Neural crest cell (in vitro differentiated cells): ENCODE measurements at places on chromosomes 6 and 20.

DNA sequence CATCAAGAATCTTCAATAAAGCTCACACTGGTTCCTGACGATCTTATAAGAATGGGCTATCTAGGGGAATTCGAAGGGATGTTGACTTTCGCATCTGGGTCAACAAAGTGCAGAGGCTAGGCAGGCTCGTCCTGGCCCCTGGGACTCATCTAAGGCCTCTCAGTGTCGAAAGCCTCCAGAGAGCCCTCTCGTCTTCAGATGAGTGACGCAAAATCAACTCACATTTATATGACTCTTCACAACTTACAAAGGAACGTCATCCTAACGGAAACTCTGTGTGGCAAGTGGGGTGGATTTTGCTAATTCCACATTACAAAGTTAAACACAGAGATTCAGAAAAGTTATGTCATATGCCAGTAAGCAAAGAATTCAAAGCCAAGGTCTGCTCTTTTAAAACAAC is 270.5 kb upstream of the EXOC2 start:
- H3K27ac ChIP-seq = no peak overlapping the region
- H3K4me1 ChIP-seq = no peaks in the 10 kb centered on the region
- no peak for DNase-seq
- H3K27me3 ChIP-seq = peaks cover 22% of the 10 kb centered on the region

DNA sequence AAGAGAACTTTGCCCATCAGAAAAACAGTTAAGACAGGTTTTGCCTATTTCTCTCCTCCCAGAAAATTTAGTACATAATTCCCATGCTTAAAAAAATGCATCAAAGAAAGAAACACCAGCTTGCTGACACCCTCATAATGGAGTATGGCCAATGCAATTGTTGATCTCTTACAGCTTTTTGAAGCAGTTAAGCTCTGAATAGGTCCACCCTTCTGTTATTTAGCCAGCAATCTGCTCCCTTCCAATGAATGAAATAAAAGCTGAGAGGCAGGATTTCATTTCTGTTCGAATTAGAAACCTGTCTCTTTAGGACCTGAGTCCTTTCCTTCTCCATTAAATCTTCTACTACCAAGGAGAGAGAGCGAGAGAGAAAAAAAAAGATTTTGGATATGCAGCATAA is 288.7 kb downstream of the RNF144B start:
- peaks cover 11% of the 10 kb centered on the region for H3K36me3 ChIP-seq
- no peak for DNase-seq
- H3K27ac ChIP-seq = no peak overlapping the region
- H3K4me1 ChIP-seq = peaks cover 52% of the 10 kb centered on the region
- H3K4me3 ChIP-seq = no peak overlapping the region

DNA sequence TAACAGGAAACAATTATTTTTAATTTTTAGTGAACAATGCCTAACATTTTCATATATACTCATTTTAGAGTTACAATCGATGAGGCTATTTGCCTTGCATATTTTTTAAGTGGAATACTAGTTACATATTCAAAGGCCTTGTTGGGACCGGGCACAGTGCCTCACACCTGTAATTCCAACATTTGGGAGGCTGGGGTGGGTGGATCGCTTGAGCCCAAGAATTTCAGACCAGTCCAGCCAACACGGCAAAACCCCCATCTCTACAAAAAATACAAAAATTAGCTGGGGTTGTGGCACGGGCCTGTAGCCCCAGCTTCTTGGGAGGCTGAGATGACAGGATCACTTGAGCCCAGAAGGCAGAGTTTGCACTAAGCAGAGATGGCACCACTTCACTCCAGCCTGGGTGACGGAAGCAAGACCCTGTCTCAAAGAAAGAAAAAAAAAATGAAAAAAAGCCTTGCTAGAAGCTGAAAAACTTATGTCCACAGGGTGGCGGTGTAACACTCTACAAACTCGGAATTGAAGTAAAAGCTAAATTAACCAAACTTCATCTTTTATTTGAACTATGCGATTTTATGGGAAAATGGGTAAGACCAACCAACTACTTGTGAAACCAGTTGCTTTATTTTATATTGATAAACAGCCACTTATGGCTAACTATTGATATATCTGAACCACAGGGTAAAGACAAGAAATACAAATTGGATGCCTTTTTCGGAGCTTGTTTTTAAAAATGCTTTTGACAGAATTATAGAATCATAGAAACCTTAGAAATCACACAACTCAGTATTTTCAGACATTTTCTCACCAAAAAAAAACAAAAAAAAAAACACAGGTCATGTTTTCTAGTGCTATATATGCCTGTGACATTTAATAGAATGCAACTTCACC is 24.1 kb upstream of the ROS1 start:
- DNase-seq = peak; percentile 61
- H3K4me3 ChIP-seq = no peak overlapping the region
- H3K4me1 ChIP-seq = peaks cover 10% of the 10 kb centered on the region

DNA sequence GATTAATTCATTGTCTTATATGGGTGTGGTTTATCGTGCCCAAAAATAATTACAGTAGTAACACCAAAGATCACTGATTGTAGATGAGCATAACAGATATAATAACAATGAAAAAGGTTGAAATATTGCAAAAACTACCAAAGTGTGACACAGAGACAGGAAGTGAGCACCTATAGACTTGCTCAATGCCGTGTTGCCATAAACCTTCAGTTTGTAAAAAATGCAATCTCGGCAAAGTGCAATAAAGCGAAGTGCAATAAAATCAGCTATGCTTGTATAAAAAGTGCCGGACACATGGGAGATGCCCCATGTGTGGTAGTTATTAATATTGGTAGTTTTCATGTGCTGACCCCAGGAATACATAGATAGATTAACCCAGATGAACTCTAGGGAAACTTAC is 192.6 kb downstream of the NRN1 start:
- H3K27me3 ChIP-seq = no peaks in the 10 kb centered on the region
- H3K4me3 ChIP-seq = no peak overlapping the region
- H3K4me1 ChIP-seq = no peaks in the 10 kb centered on the region
- H3K36me3 ChIP-seq = no peaks in the 10 kb centered on the region
- H3K27ac ChIP-seq = no peak overlapping the region

DNA sequence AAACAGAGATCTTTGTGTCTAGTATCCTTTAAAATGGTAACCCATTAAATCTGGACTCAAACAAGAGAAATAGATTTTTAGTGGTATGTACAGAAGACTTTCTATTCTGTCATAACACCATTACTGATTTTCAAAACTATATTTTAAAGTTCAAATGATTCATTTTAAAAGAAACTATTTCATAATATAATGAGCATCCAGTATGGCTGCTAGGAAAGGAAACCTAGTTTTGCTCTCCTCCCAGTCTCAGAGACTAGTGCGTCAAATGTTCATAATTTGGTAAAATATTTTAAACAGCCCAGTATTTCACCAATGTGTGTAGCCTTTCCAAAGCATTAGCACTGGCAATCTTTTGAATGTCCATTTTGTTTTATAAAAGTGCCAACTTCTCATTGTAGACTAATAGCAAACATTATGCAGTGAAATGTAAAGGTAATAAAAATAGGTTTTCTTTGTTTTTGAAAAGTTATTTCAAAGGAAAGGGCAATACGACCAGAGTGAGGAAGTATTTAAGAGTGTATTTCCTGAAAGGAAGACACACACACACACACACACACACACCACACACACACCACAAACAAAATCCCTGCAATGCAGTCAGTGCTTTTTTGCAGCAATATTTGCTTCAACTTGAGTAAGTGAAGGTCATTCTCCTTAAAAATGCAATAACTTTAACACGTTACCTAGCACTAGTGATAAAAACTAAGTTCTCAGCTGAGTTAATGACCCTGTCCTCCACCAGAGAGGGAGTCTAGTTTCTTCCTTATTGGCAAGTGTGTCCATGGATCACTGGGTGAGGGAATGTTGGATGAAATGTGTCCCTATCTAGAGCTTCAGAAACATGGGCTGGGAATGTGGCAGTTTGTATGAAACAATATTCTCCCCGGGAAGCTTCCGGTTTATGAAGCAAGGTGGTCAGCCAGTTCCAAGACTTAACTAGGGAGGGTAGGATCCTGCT is 4.6 kb downstream of the PPP1R3G start:
- no peak for DNase-seq
- H3K4me1 ChIP-seq = peaks cover 4% of the 10 kb centered on the region
- H3K36me3 ChIP-seq = no peaks in the 10 kb centered on the region
- H3K27ac ChIP-seq = no peak overlapping the region

DNA sequence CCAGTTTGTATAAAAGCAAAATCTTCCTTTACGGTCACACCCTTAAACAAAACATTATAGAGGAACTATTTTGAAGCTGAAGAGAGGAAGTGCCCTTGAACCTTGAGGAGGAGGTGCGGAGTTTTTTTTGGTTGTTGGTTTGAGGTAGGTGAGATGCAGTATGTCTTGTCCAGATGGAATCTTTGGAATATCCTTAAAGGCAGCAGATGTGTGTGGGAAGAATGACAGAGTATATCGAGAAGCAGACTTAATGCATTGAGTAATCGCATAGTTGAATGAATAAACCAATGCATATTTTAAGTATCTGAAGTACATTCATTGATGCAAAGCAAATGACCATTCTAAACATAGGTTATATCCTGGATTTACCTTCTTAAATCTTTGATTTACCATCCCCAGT is 49.9 kb downstream of the AIG1 start:
- H3K4me3 ChIP-seq = no peak overlapping the region
- H3K4me1 ChIP-seq = peaks cover 4% of the 10 kb centered on the region
- H3K27me3 ChIP-seq = no peaks in the 10 kb centered on the region
- no peak overlapping the region for H3K27ac ChIP-seq
- no peaks in the 10 kb centered on the region for H3K36me3 ChIP-seq

GRCh38 chr6:39933669-39934130 is 562 bp downstream of the MOCS1 start:
- peak overlapping the region; percentile 92 for H3K27ac ChIP-seq
- H3K4me3 ChIP-seq = peak overlapping the region; percentile 91
- peaks cover 36% of the 10 kb centered on the region for H3K4me1 ChIP-seq

DNA sequence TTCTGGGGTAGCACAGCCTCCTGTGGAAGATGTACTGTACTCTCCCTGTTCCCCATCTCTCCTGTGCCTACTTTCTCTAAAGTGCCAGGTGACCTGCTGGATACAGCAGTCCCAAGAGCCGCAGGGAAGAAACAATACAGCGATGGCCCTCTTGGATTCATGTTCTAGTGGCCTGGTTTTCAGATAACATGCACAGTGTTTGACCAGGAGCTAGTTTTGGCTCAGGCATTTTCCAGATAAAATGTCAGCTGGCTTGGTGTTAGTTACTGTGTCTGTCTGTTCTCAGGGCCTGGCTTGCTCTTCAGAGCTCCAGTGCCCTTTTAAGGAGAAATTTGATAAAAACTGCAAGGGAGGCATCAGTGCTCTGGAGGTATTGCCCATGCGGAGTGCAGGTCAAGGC is 41.3 kb downstream of the GABRR2 start:
- H3K27me3 ChIP-seq = no peaks in the 10 kb centered on the region
- H3K27ac ChIP-seq = peak overlapping the region; percentile 12
- no peak overlapping the region for H3K4me3 ChIP-seq
- H3K4me1 ChIP-seq = no peaks in the 10 kb centered on the region
- no peaks in the 10 kb centered on the region for H3K36me3 ChIP-seq

GRCh38 chr6:170236131-170236836 is 54.6 kb downstream of the DLL1 start:
- no peaks in the 10 kb centered on the region for H3K27me3 ChIP-seq
- no peak for DNase-seq
- H3K27ac ChIP-seq = peak overlapping the region; percentile 75
- H3K4me1 ChIP-seq = peaks cover 35% of the 10 kb centered on the region

GRCh38 chr20:23298155-23298554 is 52.4 kb upstream of the NXT1 start:
- no peak overlapping the region for H3K4me3 ChIP-seq
- H3K27me3 ChIP-seq = peaks cover 2% of the 10 kb centered on the region
- H3K36me3 ChIP-seq = no peaks in the 10 kb centered on the region
- no peak overlapping the region for H3K27ac ChIP-seq
- H3K4me1 ChIP-seq = peaks cover 9% of the 10 kb centered on the region

DNA sequence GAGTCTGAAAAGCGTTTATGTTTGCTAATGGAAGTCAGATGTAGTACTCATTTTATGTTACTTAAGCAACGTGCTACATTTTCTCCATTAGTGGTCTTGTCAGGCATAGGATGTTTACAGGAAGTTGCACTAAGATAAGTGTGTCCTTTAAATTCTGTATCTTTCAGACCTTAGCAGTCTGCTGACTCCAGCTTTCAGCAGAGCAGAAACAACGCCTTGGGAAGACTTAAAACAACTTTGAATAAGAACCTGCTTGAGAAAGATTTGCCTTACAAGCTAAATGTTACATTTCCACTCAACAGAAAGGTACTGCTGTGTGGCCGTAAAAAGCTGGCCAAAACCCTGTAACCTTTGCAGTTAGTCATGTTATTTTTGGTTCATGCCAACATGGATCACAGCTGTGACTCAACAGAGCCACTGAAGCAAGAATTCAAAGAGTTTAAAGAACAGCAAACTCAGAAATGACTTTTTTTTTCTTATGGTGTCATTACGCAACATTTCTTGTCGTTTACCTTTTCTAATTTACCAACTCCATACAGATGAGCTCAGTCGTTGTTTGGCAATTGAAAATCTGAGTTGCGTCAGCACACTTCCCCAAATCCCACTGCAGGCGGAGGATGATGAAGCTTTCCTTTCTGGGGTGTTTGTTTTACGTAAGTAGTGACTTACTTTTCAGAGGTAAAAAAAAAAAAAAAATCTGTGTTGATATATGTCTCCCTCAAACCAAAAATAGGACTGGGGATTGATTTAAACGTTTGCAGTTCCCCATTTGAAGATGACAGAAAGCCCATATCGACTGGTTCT is 27.9 kb upstream of the BMP6 start:
- H3K27me3 ChIP-seq = no peaks in the 10 kb centered on the region
- H3K36me3 ChIP-seq = no peaks in the 10 kb centered on the region
- DNase-seq = no peak

- H3K27me3 ChIP-seq = no peaks in the 10 kb centered on the region
- no peak overlapping the region for H3K27ac ChIP-seq
- no peak overlapping the region for H3K4me3 ChIP-seq
- no peaks in the 10 kb centered on the region for H3K36me3 ChIP-seq
- DNase-seq = no peak
Measured at GRCh38 chr6:140070846-140071473, 696.5 kb upstream of the CITED2 start.

DNA sequence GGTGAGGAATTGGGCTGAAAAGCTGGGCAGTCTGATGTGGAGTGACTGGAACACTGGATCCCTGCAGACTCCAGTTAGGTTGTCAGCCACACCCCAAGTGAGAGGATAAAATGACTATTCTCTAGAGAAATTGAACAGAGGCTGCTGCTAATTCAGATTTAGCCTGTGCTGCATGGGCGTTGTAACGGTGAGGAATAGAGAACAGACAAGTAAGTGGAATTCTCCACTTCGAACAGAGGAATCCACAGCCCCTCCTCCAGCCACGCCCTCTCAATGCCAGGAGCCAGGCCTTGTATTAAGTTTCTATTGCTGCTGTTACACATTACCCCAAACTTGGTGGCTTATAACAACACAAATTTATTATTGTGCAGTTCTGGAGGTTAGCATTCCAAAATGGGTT is 109.3 kb downstream of the CFAP61 start:
- peaks cover 3% of the 10 kb centered on the region for H3K36me3 ChIP-seq
- no peak overlapping the region for H3K27ac ChIP-seq
- DNase-seq = no peak
- H3K27me3 ChIP-seq = no peaks in the 10 kb centered on the region
- H3K4me3 ChIP-seq = no peak overlapping the region
